ENCODE measurements at places on chromosomes 7 and 10.

DNA sequence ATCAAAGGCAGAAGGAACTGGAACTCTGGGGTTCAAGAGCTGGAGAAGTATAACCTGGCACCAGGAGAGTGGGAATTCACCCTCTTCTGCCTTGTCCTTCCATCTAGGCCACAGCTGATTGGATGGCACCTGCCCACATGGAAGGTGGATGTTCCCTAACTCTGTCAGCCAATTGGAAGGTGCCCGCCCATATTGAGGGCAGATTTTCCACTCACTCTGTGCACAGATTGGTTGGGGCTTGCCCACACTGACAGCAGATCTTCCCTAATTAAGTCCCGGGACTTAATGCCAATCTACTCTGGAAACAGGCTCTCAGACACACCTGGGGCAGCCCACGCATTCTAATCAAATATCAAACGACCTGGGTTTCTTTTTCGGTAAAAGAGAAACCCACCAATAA, 1142.3 kb upstream of the CELF2 start:
- no peak for DNase-seq

- no peak for DNase-seq
Measured at GRCh38 chr7:102147008-102147407, 139.7 kb upstream of the SH2B2 start.

DNA sequence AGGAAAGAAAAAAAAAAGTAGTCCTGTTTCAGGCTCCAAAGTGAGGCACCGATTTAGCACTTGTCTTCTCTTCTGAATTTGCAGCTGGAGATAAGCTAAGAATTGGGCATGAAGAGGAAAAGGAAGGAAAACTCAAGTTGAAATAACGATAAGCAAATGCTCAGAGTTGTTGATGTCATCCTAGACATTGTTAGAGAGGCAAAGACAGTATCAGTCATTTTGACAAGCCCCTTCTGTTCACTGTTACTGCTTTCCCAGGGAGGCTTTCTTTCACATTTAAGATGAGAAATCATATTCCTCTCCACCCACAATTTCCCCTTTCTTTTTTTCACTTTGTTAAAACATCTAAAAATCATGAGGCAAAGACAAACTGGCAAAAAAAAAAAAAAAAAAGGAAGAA, 41.8 kb downstream of the SORCS1 start:
- DNase-seq = no peak

DNA sequence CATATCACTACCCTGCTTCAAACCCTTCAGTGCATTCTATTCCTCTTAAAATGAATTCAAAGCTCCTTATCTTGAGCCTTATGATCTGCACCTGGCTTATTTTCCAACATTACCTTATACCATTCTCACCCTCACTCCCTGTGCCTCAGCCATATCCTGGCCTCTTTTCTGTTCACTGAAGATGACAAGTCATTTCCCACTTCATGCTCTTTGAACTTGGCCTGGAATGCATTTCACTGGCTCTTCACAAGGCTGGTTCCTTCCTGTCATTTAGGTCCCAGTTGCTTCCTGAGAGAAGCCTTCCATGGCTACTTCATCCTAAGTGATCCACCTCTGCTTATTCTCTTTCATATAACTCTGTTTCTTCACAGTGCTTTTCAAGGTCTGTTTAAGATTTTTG, 3.2 kb upstream of the LIPF start:
- no peak for DNase-seq

- no peak for DNase-seq
Measured at GRCh38 chr10:12412666-12413368, 63.5 kb downstream of the CAMK1D start.

- no peak for DNase-seq
Measured at GRCh38 chr10:9219860-9220259, 1165.4 kb downstream of the GATA3 start.

DNA sequence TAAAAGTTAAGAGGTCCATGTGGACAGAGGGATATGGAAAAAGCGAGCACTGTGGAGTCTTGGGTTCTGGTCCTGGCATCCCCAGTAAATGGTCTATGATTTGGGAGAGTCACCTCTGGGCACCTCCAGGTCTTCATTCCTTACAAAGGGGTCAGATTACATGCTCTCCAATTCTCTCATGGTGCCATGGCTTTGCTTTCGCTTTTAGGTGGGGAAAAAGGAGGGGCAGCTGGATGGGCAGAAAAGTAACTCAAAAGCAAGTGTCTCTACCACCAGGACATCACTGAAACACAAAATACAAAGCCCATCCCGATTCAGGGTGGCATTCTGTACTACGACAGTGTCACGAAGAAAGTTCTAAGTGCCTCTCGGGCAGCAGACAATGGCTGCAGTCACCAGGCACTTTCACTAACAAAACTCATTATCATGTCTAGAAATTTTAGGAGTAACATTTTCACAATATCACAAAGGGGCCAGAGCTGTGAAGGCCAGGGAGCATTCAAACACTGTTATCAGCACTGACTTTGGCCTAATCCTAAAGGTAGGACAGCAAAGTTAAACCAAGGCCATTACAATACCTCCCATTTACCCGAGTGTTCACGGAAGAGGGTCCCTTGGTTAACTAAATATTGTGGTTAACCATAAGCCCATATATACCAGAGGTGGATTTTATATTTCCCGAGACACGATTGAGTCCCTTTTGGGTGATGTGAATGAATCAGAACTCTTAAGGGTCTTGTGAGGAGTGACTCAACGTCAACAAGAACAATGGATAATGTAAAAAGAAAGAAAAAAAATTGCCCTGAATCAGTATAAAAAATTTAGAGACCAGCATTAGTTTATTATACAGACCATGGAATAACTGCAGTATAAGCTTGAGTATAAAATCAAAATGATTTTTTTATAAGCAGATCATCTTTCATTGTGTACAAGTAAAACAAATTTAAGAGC, 2.5 kb downstream of the PSAP start:
- no peak for DNase-seq

DNA sequence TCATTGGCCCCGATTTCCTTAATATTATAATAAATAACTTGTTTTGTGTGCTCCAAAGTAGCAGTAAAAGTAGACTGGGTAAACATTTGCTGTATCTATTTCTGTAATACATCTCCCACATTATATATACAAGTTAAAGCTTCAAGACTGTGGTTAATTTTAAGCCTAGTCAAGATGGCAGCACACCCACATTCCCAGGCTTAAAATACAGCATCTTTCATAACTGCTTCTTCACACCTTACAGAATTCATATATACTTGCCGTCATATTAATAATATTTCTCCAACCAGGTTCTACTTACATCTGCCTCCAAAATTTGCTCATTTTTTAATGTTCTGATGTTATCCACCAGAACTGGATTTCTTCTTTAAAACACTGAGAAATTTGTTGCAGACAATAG, 85.6 kb downstream of the NRCAM start:
- DNase-seq = no peak

GRCh38 chr7:100641463-100641859, at the start of gene TFR2:
TSS of gene TFR2 (minus strand) at chr7:100641552. CDS start at chr7:100641509, 43 bp downstream.
- DNase-seq = no peak

DNA sequence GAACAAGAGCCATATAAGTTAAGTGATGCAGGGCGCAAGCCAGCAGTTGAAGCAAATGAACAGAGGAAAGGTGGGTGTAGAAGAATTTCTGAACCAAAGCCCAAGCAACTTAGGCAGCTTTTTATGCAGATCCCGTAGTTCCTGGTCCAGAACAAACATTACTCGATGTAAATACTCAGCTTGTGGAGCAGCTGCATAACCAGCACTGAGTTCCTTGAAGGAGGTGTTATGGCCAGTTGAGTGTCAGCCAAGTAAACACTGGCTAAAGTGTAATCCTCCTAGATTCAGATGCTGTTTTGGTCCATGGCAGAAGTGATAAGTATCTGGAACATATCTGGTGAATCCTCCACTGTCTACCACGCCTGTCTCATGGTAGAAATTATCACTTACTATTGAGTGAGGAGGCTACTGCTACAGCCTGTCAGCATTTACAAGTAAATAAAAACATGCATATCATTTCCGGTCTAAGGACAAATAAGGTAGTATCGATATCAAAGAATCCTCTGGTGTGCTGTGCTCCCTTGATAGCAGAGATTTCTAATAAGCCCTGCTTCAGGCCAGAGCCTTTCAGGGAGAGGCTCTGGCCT, 213.9 kb downstream of the DYNC1I1 start:
- no peak for DNase-seq

DNA sequence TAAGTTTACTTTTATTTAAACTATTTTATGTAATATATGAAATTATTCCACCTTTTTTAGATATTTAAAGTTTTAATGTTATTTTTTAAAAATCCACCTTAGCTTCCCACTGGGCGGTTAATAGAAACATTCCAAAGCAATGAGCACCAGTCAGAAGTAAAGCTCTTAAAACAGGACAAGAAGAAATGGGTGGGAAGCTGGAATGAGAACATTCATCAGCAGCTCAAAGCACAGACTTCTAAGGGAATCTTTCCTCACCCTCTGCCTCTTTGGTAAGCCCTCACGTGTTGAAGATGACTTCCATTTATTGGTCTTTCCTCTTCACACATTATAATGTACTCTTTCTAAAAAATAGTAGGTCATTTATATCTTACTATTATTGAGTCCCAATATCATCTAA, 3.1 kb downstream of the AGMO start:
- no peak for DNase-seq

DNA sequence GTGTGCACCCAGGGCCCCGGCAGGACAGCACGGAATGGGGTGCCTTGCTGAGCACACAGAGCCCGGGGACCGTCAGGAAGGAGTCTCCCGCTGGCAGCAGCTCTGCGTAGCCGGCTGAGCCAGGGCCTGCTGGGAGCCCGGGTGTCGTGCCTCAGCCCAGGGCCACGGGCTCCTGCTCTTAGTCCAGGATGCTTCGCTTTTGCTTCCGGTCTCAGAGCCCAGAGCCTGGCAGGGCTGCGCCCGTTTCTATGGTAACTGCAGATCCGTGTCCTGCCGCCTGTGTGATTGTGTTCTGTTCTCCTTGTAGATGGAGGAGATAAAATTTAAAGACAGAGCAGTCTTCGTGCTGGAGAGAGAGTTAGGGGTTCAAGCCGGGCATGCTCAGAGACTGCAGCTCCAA, 53.7 kb upstream of the DPYSL4 start:
- no peak for DNase-seq

DNA sequence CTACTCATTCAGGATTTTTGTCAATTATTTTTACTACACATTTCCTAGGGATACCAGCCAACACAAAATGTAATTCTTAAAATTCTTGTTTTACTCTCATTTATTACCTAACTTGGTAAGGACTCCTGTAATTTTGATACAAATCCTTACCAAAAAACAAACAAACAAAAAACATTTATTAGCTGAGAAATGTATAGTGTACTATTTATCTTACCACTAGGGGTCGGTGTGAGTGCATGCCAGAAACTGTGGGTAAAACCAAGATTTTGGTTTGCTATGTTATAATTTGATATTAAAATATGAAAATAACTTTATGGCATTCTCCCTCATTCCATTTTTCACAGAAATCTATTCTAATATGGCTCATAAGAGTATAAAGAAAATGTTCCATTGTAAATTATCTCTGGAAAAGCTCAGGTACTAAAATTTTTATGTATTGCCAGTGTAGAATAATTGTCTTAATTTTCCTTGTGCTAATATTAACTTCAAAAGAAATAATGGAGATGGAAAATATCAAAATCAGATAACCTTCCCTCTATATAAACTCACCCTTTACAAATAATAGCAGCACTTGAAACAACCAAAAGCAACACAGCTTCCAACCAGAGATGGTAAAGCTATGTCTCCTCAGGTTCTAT, 290.8 kb upstream of the PCDH15 start:
- DNase-seq = no peak

DNA sequence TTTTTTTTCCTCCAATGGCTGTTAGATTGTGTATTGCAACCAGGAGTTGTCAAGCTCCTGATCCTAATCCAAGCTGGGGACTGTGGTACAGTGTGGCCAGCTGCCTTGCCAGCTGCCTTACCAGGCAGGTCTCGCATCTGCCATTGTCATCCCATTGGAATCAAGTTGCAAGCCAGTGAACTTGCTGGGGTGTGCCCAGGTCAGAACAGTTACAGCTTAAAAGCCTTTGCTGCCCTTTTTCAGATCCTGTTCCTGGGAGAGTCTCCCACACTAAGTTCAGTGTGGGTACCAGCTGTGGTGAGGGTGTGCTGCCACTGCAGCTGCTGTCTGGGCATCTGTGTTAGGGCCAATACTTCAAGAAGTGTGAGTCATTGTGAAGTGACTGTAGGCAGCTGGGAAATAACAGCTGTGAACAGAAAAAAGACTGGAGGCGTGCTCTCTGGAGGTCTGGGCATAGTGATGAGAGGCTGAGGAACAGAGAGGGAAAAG, 72.8 kb downstream of the CCNY start:
- DNase-seq = peak; percentile 68

Data from caudate nucleus (tissue), 63 donors.